IMR-90 (cell line): ENCODE measurements at places on chromosomes 6 and 20.

- peak; percentile 95 for DNase-seq
These were observed 75.3 kb downstream of the ELOVL2 start for GRCh38 chr6:10968776-10969175.

DNA sequence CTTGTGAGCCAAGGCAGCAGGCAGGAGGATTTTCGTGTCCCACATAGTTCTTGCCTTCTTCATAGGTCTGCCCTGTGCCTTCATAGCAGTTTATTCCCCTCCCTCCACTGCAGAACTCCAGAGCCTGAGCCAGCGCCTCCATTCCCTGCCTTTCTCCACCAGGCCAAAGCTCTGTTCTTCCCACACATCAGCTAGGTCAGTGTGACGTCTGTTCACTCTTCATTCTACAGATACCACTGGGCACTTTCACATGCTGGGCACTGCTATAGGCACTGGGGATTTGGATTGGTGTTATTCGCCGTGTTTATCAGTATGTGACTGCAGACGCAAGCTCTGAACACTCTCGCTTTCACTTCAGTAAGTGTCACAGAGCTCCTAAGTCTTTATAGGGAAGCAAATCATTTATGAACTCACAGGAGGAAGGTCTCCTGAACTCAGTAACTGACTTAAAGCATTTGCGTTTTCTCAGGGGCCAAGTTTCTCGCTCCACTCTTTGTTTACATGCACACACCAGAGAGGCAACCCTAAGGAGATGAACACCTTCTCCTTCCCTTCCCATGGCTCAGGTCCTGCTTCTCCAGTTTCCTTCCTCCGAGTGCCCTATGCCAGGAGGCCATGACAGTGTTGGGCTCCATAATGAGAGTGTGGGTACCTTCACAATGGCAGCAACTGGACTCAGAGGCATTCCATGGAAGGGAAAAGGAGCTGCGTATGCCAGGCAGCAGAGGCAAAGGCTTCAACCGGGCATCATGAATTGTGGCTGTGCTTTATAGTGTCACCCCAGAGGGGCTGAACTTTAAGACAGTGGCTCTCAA is 6.3 kb upstream of the APMAP start:
- peak; percentile 4 for DNase-seq

DNA sequence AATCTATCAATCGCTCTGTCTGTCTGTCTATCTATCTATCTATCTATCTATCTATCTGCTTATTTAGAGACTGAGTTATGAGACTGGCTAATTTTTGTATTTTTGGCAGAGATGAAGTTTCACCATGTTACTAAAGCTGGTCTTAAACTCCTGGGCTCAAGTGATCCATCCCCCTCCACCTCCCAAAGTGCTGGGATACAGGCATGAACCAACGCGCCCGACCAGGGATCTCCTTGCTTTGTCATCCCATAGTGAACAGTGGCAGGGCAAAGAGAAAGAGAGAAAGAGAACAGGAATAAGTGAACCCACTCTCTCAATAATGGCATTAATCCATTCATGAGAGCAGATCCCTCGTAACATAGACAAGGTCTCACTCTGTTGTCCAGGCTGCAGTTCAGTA is 66.4 kb upstream of the DSP start:
- DNase-seq: no peak

GRCh38 chr6:140747114-140747513 is 1372.7 kb upstream of the CITED2 start:
- no peak for DNase-seq

- DNase-seq: no peak
These were observed 1.0 kb downstream of the TRERF1 start for GRCh38 chr6:42450477-42451332.

DNA sequence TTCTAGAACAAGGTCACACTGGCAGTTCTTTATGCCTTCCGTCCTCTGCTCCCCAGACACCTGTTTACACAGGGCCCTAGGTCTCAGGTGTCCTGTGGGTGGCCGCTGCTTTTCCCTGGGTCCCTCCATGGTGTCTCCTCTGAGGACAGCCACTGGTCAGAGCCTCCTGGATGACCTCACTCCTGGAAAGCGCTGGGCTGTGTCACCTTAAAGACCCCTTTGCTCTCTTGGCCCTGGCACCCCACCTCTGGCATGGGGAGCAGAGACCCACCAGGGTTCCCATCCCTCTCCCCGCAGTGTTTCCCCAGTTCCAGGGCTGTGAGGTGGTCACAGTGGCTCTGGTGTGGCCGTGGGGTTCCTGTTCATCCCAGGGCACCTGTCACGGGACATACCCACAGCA is 33.9 kb downstream of the NTSR1 start:
- DNase-seq: no peak

DNA sequence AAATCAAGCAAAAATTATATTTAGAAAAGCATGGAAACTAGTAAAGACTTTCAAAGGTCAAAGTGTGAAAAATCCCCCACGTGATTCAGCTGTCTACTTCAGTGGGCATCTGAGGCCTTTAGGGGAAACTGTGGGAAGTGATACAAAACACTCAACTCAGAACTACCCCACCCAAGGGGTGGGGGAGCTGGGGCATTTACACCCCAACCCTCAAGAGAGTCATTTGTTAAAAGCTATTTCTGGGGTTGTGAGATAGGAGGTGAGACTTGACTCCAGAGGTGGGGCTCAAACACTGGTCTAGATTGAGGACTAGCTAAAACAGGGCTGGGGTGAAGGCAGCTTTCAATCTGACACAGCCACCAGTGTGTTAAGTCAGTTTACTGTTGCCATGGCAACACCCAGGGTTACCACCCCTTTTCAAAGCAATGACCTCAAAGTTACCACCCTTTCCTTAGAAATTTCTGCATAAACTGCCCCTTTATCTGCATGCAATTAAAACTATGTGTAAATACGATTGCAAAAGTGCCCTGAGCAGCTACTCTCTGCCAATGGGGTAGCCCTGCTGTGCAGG is 9.9 kb upstream of the GTSF1L start:
- DNase-seq: peak; percentile 10

DNA sequence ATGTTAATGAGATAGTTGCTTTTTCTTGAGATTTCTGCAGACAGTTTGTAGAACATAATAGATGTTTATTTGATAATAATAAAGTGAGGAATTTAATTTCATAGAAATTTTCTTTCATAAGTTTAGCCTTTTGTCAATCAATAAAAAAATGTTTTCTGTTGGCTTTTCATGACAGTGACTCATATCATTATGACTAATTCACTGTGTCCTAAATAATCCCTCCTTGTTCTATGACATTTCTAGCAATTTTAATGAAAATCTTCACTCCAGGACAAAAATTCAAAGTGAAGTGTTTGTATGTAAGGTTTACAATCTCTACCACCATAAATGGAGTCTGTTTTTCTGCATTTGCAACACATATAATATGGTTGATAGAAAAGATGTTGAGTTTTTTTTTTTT is 109.9 kb downstream of the UTRN start:
- DNase-seq: peak; percentile 29

- peak; percentile 41 for DNase-seq
These were observed 1.4 kb downstream of the PREP start for GRCh38 chr6:105401247-105402089.

- DNase-seq: no peak
These were observed 237.8 kb downstream of the LY86 start for GRCh38 chr6:6826095-6826901.

GRCh38 chr6:27471365-27472115 is 1.4 kb downstream of the ZNF184 start:
- DNase-seq: no peak
